ENCODE measurements at places on chromosomes 3 and 15. TPM values are rescaled to one million over a fixed set of nuclear protein-coding genes. Genes with fewer than 3 reads are reported as not detected.

- DNase-seq = no peak
Measured at GRCh38 chr15:52463638-52464037, 65.0 kb downstream of the MYO5A start.

DNA sequence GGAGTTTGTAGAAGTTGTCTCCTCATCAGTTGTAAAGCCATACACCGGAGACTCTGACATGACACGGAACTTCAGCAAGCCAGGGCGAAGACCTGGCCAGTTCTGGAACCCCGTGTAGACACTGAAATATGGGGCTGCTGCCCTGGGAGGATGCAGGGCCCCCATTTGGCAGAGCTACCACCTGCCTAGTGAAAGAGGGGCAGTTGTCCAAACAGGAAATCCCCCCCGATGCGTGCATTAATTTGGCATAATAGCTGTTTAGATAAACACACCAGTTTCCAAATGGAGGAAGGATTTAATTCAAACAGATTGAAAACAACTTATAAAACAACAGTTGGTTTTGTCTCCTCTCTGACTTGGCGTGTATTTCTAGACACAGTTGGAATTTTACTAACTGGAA is 357.2 kb downstream of the GABRG3 start:
- DNase-seq = no peak

GRCh38 chr3:142615171-142615570 is 19.0 kb downstream of the PLS1 start:
- DNase-seq = no peak

- DNase-seq = no peak
Measured at GRCh38 chr3:48585411-48585810, 9.7 kb downstream of the COL7A1 start.

DNA sequence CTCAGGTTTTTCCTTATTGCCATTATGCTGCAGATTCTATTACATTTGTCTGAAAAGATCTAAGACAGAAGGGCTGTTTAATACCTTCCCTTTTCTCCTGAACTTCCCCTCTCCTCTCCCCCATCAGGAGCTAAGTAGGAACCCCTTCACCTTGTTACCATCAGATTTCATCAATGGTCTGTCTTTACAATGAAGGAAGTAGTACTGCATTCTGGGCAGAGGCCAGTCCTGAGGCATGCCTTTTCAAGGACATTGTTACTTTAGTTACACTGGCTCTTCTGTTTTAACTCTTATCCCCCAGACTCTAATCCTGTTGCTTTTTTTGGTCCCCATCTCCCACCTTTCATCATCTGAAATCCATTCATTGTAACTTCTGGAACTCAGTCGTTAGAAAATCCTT is 8.1 kb downstream of the CTNNB1 start:
- no peak for DNase-seq

DNA sequence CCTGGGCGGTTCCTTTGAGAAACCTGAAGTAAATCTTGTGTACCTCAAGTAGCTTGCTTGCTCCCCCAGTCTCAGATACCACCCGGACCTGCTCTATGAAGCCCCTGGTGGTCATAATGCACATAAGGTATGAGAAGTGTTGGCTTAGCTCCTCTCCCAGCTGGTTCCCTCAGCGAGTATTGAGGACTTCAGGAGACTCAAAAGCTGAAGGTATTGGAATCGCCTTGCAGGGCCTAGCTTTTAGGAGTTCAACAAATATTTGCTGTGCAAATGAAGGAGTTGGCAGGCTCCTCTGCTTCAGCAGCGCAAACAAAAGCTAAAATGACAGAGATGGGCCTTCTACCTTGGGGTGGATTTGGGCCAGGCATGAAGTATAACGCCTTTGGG is 1.7 kb downstream of the CMTM8 start:
- no peak for DNase-seq

DNA sequence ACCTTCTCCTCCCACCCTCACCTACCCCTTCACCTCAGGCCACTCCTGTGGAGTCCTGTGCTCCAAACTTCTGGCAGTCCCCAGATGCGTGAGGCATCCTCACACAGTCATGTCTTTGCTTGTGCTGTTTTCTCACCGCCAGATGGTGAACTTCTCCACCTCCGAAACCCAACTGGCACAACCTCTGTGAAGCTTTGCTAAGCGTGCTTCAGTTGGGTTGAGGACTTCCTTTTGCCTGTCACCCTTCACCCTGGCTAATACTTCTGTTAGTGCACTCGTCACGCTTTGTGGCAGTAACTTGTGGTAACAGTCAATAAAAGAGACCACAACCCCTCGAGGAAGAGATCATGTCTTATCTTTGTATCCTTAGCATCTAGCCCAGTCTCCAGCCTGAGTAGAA is 42.0 kb upstream of the SKOR1 start:
- DNase-seq = no peak

GRCh38 chr15:25802285-25802830 is 60.8 kb downstream of the ATP10A start:
- DNase-seq = no peak

- no peak for DNase-seq
Measured at GRCh38 chr15:25775317-25775912, 87.7 kb downstream of the ATP10A start.

SPTBN5 gene
- total RNA-seq = 7.1 TPM

RTP1 gene
- total RNA-seq = not detected

IQCF6 gene
- total RNA-seq = not detected

ITIH3 gene
- 2.0 TPM for total RNA-seq

VGLL4 gene
- total RNA-seq = 94.2 TPM

GPR149 gene
- not detected for total RNA-seq
